Globus pallidus (tissue), 1 donor: ENCODE measurements at places on chromosomes 6 and 20.

GRCh38 chr6:33702345-33702977 lies 9.0 kb downstream of the UQCC2 start:
- peak; percentile 67 for DNase-seq

GRCh38 chr6:161836643-161837448 lies 563.0 kb upstream of the AGPAT4 start:
- peak; percentile 8 for DNase-seq

- DNase-seq = no peak
Measured at GRCh38 chr6:169845426-169846285, 94.2 kb downstream of the ERMARD start.

DNA sequence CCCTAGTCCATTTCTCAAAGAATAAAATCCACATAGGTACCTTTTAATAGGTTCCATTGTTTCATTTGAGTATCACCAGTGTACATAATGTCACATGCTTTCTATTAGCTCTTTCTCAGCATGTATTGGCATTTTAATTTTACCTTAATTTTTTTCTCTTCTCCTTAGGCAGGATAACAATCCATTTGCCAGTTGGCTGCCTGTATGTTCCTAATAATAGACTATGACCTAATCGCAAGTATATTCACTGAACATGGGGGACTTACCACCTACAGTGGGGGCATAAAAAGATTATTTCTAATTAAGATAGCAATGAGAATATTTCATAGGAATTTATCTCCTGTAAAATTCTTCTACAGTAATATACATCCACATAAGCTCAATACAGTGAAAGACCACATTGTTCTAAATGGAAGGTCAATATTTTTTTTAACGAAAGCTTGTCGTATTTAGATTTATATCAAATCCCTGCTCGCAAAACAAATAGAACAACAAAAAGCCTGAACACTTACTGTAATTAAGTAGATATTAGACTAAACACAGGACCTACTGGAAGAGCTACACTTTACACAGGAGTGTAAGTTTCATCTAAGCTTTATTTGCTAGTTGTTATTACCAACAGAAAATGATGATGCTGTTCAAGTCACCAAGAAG lies 76.4 kb downstream of the OGFRL1 start:
- DNase-seq = no peak

- DNase-seq = no peak
Measured at GRCh38 chr20:35702051-35702823, 3.0 kb downstream of the ROMO1 start.

DNA sequence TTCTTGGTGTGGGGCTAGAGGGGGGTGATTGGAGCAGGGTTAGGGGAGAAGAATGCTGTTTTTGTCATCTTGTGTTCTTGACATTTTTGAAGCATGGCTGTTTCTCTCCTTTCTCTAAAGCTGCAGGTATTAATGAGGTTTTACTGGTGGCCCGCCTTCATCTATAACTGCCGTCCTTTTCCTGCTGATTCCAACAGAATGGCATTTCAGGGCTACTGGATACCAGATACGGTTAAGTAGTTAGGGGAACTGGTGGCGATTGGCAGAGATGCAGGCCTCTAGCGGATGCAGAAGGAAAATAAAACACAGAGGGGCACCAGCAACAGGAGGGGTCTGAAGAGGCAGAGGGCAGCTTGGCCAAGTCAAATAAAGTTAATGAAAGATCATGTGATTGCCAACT lies 89.7 kb upstream of the EEF1E1 start:
- DNase-seq = no peak

- DNase-seq = no peak
Measured at GRCh38 chr6:158758941-158759479, 60.2 kb downstream of the EZR start.

DNA sequence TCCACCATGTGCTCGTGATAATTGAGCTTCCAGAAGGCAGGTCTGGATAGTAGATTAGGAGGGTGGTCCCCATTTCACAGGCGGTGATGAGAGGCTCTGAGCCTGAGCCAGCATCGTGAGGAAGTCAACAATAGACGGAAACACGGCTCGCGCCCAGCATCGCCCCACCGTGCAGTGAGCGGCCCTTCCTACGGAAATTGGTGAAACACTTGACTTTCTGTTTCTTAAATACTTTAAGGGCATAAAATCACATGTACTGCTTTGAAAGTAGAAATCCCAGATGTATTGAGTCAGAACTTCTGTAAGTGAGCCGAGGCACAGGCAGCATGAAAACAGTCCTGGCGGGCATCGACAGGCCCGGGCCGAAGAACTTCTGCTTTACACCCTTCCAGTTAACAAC lies 4.3 kb upstream of the KIF25 start:
- no peak for DNase-seq

DNA sequence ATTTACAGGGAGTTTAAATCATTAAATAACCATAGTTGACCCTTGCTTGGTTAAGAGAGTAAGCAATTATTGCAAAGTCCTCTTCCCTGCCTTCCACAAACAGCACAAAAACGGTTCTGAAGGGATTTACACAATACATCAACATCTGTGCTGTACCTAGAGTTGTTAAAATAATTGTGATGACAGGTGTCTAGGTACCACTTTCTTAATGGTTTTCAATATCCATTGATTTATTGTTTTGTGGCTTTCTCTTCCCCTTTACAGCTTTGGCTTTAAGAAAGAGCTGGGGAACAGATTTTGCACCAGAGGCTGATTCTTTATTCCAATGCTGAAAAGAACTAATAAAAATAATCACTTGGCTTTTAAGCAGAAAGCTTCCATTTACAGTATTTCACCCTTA lies 598 bp upstream of the SOX4 start:
- no peak for DNase-seq

DNA sequence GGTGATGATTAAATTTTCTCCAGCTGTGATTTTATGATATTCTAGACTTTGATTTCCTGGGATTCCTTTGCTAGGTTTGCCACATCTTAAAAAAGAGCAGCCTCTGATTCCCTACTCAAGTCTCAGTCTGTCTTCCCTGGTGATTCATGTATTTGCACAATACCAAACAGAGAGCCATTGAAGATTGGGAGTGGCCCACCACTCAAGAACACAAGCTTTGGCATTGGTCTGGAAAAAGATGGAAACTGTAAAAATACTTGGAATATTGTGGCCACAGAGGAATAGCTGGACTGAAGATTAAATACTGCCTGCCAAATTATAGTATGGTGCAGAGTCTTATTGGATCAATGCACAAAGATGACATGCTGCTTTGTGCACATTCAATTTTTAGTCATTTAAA lies 32.9 kb downstream of the PTCHD4 start:
- DNase-seq = no peak

GRCh38 chr6:157405986-157406385 lies 25.0 kb downstream of the ZDHHC14 start:
- no peak for DNase-seq
